ENCODE measurements at places on chromosomes 12 and 14. TPM values are rescaled to one million over a fixed set of nuclear protein-coding genes. Genes with fewer than 3 reads are reported as not detected.

The GARIN6 gene
- total RNA-seq, result not detected

- DNase-seq, result no peak
These were observed 3.0 kb downstream of the PAWR start for GRCh38 chr12:79687711-79688260.

GRCh38 chr14:64848239-64848638 lies 31.5 kb downstream of the SPTB start:
- no peak for DNase-seq

- no peak for DNase-seq
These were observed 67.9 kb upstream of the PDZRN4 start for GRCh38 chr12:41120211-41120610.

DNA sequence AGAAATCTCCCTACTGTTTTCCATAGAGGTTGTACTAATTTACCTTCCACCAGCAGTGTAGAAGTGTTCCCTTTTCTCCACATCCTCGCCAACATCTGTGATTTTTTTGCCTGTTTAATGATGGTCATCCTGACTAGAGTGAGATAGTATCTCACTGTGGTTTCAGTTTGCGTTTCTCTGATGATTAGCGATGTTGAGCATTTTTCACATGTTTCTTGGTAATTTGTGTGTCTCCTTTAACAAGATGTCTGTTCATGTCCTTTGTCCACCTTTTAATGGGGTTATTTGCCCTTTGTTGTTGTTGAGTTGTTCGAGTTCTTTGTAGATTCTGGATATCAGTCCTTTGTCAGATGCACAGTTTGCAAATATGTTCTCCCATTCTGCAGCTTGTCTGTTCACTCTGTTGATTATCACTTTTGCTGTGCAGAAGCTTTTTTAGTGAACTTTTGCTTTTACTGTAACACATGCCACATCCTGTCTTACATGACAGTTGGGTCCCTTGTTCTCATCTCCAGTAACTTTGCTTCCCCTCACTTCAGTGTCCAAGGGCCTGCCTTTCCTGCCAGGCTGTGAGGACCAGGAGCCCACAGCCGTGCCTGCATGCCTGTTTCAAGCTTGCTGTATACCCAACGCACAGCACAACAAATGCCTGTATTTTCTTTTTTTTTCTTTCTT lies 64.9 kb downstream of the SPRING1 start:
- DNase-seq, result no peak

DNA sequence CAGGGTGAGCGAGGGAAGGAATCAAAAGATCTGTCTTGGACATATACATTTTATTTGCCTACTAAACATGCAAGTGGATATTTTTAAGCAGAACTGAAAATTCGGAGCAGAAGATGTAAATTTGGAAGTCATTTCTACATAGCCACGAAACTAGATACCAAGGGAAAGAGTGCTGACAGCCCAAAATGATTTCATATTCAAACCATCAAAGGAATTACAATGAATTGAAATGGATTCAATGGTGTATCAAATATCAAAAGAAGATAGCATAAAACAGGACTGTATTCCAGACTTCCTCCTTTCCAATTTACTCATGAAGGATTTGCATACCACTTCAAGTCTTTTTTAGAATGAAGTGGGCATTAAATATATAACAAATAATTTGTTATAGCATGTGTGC lies 313.5 kb upstream of the KITLG start:
- DNase-seq, result no peak

DNA sequence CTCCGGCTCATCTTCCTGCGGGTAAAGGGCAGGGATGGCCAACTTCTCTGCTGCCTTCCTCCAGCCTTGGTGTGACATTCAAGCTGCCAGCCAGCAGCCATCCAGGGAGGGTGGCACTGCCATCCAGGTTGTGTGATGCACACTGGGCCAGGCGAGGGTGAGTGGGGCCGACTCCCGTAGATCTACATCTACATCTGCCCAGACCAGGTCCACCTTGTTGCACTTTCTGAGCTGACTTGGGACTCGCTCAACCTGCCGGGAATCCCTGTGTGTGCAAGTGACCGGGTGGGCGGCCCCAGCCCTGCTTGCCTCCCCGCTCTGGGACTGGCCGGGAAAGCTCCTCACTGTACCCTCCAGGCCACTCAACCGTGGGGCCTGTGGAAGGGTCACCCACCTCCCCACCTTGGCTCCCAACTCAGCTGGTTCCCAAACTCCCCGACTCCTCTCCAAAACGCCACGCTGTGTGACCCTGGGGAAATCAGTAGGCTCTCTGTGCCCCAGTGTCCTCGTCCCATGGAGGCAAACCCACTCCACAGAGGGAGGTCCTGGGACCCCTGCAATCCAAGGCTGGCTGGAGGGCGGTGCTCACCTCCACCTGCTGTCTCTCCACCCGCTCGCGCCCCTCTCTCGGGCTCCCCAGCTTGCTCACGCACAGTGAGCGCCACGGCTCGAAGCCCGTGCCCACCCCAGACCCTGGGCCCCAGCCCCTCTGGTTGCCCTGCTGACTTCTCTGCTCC lies 14.7 kb downstream of the JAG2 start:
- DNase-seq, result peak; percentile 29

DNA sequence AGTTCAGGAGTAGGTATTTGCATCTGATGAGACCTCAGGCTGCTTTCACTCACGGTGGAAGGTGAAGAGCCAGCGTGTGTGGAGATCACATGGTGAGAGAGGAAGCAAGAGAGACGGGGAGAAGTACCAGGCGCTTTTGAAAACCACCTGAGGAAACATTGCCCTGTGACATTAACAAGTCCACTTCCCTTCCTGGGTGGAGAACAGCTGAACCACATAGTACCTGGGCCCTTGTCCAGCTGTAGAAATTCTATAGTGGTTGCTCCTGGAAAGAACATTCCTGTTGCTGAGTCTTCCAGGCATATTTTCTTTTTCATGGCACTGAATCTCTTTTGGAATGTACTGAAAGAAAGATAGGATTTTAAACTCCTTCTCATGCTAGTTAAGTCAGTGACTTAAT lies 87.3 kb upstream of the RIN3 start:
- DNase-seq, result no peak

- no peak for DNase-seq
These were observed 7.2 kb upstream of the CCDC197 start for GRCh38 chr14:93989939-93990338.

- DNase-seq, result no peak
These were observed 881 bp upstream of the SOS2 start for GRCh38 chr14:50232276-50232642.

- no peak for DNase-seq
These were observed 13.5 kb upstream of the CATSPERB start for GRCh38 chr14:91745344-91745743.

The AKAP3 gene
- 2.8 TPM for total RNA-seq

GRCh38 chr14:57493467-57494181 lies at the start of gene CCDC198:
Gene CCDC198 (minus strand): TSS chr14:57493857. CDS start chr14:57493715, 142 bp downstream.
- DNase-seq, result no peak

The TSPAN19 gene
- not detected for total RNA-seq

GRCh38 chr12:127149226-127149964 lies 1117.6 kb upstream of the TMEM132C start:
- no peak for DNase-seq

The KRT82 gene
- total RNA-seq, result not detected

The REP15 gene
- 4.5 TPM for total RNA-seq

The GPR33 gene
- total RNA-seq, result not detected

- DNase-seq, result peak; percentile 10
These were observed 23.0 kb downstream of the ISCA2 start for GRCh38 chr14:74516451-74517160.

DNA sequence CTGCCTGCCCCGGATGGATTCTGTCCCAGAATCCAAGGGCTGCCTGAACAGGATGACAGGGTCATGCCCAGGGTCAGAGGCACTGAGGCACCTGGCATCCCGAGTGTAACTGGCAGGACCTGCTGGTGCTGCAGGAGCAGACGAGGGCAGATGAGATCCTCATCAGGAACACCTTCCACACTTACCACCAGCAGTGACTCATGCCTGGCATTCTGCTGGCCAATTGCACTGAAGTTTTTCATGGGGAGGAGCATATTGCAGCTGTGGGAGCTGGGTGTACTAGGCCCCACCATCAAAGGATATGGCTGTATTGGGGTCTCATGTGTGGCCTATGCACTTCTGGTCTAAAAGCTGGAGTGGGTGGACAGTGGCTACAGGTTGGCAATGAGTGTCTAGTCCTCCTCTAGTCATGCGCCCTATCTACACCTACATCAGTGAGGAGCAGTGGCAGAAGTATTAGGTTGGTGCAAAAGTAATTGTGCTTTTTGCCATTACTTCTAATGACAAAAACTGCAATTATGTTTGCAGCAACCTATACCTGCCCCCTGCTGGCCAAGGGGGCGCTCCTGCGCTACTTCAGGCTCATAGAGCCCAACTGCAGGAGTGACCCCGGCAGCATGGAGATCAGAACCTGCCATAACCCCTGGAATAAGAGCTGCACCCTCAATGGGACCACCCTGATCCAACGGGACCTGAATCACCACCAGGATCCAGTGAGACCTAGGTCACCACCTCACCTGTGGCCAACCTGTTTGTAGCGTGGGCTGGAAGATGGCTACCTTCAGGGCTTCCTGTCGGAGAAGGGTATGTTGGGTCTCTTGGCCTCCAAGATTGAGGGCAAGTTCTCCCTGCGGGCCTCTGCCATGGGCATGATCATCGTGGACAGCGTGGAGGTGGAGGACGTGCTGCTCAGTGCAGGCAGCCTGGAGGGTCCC lies 8.0 kb upstream of the C12orf42 start:
- DNase-seq, result no peak

The TEX52 gene
- total RNA-seq, result not detected

DNA sequence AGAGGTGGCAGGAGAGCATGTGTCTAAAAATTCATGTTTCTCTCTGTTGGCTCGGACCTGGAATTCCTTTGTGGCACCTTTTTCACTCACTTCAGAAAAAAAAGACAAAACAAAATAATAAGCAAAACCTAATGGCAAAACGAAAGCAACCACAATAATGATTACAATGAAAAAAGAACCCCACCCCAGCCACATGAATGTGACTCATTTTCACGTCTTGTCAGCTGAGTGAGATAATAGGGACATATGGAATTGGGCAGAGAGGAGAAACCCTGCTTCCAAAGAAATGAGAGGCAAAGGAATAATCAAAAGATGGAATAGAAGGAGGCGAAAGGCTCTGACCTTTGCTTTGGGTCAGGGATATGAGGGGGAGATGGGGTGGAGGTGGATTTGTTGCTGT lies 143.4 kb downstream of the SLC8A3 start:
- DNase-seq, result no peak

DNA sequence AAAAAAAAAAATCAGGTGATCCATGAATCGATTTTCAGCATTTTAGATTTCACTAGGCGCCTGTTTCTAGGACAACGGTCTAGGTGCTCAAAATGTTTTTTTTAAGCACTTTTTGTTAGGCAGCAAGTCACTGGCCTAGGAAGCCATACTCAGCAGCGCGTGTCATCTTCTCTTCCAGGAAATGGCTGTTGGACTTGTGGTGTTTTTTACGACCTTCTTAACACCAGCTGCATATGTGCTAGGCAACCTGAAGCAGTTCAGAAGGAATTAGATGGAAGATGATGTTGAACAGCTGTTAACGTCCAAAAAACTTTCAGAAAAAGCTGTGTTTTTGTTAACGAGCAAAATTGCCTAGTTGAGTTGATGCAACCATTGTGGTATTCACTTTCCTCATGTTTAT lies 868 bp downstream of the COX8C start:
- no peak for DNase-seq

The MYF6 gene
- total RNA-seq, result not detected

The IAPP gene
- total RNA-seq, result not detected

The YAF2 gene
- total RNA-seq, result 95.0 TPM

The PSMC6 gene
- 90.7 TPM for total RNA-seq

GRCh38 chr12:71045781-71046180 lies 112.0 kb downstream of the TSPAN8 start:
- DNase-seq, result no peak

DNA sequence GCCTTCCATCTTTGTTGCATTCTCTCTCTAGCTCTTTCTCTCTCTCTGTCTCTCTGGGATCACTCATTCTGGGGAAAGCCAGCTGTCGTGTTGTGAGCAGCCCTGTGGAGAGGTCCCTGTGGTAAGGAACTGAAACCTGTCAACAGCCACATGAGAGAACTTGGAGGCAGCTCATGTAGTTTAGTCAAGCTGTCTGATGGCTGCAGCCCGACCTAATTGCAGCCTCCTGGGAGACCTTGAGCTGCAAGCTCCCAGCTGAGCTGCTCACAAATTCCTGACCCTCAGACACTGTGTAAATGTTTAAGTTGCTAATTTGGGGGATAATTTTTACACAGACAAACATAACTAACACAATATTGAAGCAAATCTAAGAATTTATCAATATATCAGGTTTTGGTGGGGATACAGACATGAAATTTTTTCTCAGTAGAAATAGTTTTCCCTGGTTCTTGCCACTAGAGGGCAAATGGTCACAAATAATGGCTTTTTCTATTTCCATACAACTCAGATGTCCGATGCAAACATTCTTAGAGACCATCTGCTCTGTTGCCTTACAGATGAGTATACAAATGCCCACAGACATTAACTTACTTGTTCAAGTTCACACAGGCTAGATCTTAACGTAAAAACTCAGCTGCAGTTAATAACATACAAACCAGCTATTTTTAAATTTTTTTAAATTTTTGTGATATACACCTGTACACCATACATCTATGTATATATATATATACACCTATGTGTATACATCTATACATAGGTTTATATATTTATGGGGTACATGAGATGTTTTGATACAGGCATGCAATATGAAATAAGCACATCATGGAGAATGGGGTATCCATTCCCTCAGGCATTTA lies 15.5 kb upstream of the KRR1 start:
- no peak for DNase-seq

The SLC25A47 gene
- not detected for total RNA-seq

DNA sequence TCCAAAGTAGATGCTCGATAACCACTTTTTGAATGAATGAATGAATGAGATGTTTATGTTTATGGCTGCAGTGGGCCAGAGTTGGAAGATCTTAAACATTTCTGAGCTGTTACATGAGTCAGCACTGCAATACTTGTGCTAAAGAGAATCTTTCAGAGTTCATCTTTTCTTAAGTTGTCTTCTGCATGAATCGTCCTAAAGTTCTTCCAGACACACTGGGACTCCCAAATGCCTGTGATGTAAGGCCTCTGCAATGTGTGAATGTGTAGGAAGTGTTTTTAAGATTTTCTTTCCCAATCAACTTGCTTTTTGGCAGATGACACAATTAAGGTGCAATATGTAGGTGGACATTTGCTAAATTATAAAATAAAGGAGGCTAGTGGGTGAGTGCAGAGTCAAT lies 50.3 kb upstream of the TRIM9 start:
- no peak for DNase-seq

The DIO2 gene
- total RNA-seq, result 19.2 TPM

DNA sequence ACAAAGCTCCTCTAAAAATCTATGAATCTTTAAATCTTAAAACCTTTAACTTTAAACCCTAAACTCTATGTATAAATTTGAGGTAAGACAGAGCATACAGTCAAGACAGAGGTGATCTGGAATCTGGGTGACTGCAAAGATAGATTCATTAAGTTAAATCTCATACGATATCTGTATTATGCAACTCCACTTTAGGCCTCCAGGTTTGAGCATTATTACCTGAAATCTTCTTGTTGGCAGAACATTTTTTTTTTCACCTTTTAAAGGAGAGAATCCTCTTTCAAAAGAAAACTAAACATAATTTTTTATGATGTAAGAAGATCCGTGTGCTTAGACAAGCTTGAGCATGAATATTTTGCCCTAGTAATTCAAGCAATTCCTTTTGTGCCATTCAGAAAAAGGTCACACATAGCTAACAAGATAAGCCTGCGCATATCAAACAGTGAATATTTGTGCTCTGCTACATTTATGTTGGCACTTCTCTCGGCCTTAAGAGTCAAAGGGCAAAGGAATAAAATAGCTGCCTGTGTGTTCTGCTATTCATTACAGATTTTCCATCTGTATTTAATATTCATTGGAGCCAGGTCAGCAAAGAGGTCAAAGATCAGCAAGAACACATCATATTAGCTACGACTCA lies 163.3 kb downstream of the TMTC3 start:
- DNase-seq, result no peak
